ENCODE measurements at places on chromosomes 2 and 18.
A peak's percentile ranks its signal among the peaks of the same experiment; 100 is the strongest.

DNA sequence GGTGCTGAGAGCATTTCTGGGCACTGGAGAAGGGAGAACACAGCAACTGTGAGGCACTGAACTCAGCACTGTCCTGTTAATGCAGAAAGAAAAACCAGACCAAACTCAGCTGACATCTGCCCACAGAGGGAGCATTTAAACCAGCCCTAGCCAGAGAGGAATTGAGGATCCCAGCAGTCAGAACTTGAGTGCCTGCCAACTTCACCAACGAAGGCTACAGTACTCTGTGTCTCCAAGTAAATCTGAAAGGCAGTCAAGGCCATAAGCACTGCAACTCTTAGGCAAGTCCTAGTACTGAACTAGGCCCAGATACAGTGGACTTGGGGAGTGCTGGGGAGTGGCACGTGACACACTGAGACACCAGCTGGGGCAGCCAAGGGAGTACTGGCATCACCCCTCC, 176.2 kb upstream of the ZC3H15 start:
- DNase-seq, result no peak

DNA sequence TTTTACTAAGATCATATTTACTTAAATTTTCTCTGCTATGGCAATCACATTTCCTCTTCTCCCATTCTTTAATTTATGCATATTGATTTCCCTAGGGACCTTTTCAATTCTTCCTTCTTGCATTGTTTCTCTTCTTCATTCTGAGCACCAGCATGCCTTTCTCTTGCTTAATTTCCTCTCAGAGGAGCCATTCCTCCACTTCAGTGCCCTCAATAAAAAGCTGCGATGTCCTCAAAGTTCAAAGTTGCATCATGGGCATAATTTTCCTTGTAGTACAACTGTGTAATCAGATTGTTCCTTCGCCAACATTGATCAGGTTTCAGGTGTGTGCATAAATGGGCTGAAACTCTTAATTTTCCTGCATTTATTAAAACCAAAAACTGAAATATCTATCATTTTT, 21.8 kb upstream of the CD226 start:
- no peak for DNase-seq

GRCh38 chr2:106122157-106122556, 71.9 kb downstream of the UXS1 start:
- no peak for DNase-seq

GRCh38 chr2:239942871-239943311, 82.3 kb downstream of the NDUFA10 start:
- no peak for DNase-seq

GRCh38 chr2:74198023-74198460, 373 bp upstream of the MTHFD2 start:
- DNase-seq, result no peak

DNA sequence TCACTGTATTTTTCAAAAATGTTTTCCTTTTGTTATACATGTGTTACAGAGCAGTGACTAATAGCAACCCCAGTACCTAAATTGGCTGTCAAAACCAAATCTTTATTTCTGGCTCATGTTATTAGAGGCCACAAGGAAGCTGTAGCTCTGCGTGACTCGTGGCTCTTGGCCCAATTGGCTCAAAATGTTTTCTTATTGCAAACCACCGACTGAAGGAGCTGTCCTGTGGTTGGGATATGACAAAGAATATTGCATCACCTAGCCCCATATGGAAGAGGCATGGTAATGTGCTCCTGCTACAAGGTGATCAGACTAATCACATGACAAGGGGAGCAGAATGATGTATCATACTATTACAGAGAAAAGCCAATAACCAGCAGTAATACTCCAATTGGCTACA, 1058.5 kb downstream of the CBLN2 start:
- no peak for DNase-seq

- no peak for DNase-seq
Observed at GRCh38 chr2:228875152-228875900, 395.8 kb downstream of the PID1 start.

GRCh38 chr2:196718419-196719109, 79.0 kb downstream of the CCDC150 start:
- DNase-seq, result no peak

DNA sequence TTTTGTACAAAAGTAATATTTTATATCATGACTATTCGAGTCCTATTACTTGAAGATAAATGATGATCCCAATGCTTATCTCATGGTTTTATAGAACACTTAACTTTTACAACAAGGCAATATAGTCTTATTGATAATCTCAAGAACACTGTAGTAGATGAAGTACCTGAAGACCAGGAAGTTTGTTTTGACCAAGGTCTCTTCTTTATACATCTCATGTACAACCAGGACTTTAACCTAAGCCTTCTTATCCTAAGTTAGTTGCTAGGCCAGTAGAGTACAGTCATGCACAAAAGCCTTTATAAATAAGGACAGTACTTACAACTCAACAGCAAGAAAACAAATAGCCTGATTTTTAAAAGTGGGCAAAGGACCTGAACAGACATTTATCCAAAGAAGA, 147.7 kb upstream of the NOSTRIN start:
- no peak for DNase-seq

GRCh38 chr2:39563572-39563971, 102.1 kb upstream of the TMEM178A start:
- DNase-seq, result no peak

DNA sequence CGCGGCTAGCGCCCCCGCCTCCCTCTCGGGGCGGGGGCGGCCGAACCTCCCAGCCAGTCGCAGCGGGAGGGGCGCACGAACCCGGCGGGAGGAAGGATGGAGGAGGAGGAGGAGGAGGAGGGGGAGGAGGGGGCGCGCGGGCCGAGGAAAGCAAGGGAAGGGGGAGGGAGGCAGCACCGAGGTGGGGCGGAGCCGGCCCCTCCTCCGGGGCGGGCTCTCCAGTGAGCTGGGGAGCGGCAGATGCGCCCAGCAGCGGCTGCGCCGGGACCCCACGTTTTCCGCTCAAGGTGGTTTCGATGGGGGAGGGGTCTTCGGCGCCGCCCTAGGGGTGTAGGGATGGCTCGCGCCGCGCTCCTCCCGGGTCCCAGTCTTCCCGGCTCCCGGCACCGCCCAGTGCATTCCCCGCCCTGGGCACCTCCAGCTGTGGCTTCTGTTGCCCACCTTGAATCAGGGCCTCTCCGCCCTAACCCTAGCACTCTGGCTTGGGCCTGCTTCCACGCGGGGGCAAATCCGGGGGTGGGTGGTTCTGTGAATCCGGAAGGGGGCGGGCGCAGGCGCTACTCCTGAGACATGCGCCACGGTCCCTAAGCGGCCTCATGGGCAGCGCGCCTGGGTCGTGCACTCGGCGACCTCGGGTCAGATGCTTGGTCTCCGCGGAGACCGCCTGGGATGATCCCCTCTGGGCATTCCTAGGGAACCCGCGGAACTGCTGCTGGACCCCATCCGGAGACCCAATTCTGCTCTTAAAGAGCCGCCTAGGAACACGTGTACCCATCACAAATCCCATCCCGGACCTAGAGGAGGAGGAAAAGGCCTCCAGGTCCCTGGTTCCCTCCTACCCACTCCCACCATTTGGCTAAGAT, at the start of gene FBXO41:
FBXO41 (minus strand) TSS at position 183 of the 863 bp plus-strand sequence. CDS start 14,848 bp downstream, outside the sequence.
- DNase-seq, result peak; percentile 71

GRCh38 chr2:173684896-173685459, 280.2 kb downstream of the SP3 start:
- DNase-seq, result no peak

GRCh38 chr18:9417073-9417851, 58.1 kb upstream of the RALBP1 start:
- DNase-seq, result no peak

GRCh38 chr2:148524519-148524919, 120.0 kb upstream of the EPC2 start:
- peak; percentile 52 for DNase-seq

GRCh38 chr2:33412920-33413319, 63.5 kb upstream of the RASGRP3 start:
- no peak for DNase-seq
